Karpas-422 (cell line): ENCODE measurements at places on chromosomes 5 and 9. TPM values are rescaled to one million over a fixed set of nuclear protein-coding genes. Genes with fewer than 3 reads are reported as not detected.

The DNAJC25 gene
- total RNA-seq: 8.7 and 10.2 TPM in 2 replicates

The FOXD4L6 gene
- 0.30 and 1.5 TPM in 2 replicates for total RNA-seq

The SCGB3A2 gene
- not detected in 2 replicates for total RNA-seq

The SLC45A2 gene
- not detected in 2 replicates for total RNA-seq

The RHOBTB3 gene
- 0.97 and 1.5 TPM in 2 replicates for total RNA-seq

The KIF4B gene
- 0.04 and 0.30 TPM in 2 replicates for total RNA-seq
